ENCODE measurements at places on chromosomes 4 and X.

GRCh38 chr4:84582302-84582987 lies 482 bp upstream of the CDS1 start:
- peak; percentile 51 for DNase-seq

- no peak for DNase-seq
Measured at GRCh38 chr4:76831711-76832373, 66.1 kb downstream of the SOWAHB start.

- DNase-seq = no peak
Measured at GRCh38 chrX:15686818-15687685, 22.4 kb upstream of the CLTRN start.

GRCh38 chr4:7101692-7102515 lies 34.0 kb upstream of the GRPEL1 start:
- DNase-seq = peak; percentile 42

DNA sequence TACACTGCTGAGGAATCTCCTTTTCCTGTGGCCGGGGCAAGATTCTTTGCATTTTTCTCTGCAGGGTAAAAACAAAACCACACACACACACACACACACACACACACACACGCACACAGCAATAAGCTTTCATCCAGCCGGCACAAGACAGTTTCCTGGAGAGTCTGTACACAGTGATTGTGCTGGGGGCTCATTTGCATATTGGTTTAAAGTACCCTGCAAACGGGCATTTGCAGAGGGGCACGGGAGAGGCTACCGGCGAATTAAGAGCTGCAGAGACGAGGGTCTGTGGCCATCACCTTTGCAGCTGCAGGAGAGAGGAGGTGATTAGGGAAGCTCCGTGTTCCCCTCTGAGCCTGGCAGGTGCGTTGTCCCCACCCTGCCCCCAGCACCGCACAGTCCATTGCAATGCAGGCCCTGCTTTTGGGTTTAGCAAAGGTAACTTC lies 219.9 kb downstream of the SHOX start:
- no peak for DNase-seq

DNA sequence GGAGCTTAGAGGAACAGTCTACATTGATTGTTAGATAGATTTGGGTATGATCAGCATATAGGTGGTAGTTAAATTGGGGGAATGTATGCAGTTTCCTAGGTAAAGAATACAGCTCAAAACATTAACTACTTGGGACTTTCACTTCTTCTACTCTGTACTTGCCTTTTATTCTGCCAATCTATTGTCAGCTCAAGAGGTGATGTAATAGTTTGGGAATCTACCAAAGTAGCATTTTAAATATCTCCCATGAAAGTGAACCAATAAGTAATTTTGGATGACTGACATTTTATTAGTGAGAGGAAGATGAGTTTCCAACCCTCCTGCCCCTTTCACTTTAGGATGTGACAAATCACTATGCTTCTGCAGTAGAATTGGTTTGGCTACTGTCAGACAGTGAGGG lies 43.4 kb downstream of the NUDT6 start:
- DNase-seq = no peak

DNA sequence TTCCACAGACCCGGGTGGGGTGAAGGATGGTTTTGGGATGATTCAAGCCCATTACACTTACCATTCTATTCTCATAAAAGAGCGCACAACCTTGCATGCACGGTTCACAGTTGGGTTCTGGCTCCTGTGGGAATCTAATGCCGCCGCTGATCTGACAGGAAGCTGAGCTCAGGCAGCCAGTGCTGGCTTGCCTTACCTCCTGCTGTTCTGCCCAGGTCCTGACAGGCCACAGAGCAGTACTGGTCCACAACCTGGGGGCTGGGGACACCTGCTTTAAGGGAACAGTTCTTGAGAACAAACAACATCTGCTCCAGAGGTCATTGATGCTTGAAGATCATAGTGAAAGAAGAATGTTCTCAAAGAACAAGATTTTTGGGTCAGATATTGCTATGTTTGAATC lies 8.0 kb upstream of the HS3ST1 start:
- no peak for DNase-seq

GRCh38 chr4:108738003-108738706 lies 24.7 kb downstream of the ETNPPL start:
- DNase-seq = no peak
